MCF 10A (cell line): ENCODE measurements at places on chromosomes 2 and 18. TPM values are rescaled to one million over a fixed set of nuclear protein-coding genes. Genes with fewer than 3 reads are reported as not detected.
A peak's percentile ranks its signal among the peaks of the same experiment; 100 is the strongest.

- peaks cover 14% of the 10 kb centered on the region for H3K4me1 ChIP-seq
- DNase-seq: no peak
- H3K36me3 ChIP-seq: no peaks in the 10 kb centered on the region
- no peaks in the 10 kb centered on the region for H3K27me3 ChIP-seq
- no peak overlapping the region for H3K27ac ChIP-seq
Observed at GRCh38 chr2:30470426-30470825, 23.4 kb downstream of the LCLAT1 start.

SLC39A10 gene
- total RNA-seq: 47.8 and 59.8 TPM in 2 replicates

GRCh38 chr2:160377204-160377995, 116.2 kb downstream of the RBMS1 start:
- DNase-seq: no peak
- H3K27ac ChIP-seq: peak overlapping the region; percentile 85
- H3K4me1 ChIP-seq: peaks cover 70% of the 10 kb centered on the region
- peaks cover 11% of the 10 kb centered on the region for H3K36me3 ChIP-seq
- H3K27me3 ChIP-seq: no peaks in the 10 kb centered on the region

TP53I3 gene
- total RNA-seq: 81.8 and 99.8 TPM in 2 replicates

DNA sequence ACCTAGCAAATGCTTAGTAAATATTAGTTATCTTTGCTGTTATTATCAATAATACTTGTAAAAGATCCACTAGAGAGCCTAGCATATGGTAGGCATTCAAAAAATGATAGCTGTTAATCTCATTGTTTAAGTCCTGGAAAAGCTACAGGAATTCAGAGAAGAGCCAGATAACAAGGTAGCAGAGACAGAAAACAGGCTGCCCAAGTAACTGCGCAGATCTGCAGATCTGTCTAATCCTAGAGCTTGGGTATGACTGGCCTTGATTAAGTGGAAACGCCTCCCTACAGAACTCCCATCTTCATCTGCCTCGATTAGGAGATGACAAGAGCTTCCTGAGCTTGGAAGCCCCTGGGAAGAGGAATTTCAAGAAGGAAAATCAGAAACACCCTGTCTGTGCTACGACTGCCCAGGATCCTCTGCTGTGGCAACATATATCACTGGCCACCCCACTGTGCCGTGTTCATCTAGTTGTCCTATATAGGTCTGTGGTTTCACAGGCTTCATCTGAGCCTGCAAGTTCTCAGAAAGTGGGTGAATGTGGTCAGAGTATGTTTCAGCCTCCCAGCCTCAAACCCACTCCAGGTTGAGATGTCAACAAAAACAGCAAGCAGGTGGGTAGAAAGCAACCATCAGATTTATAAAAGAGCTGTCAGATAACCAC, 151.5 kb upstream of the PKDCC start:
- no peak overlapping the region for H3K27ac ChIP-seq
- H3K27me3 ChIP-seq: no peaks in the 10 kb centered on the region
- no peak for DNase-seq
- peaks cover 4% of the 10 kb centered on the region for H3K36me3 ChIP-seq

SPP2 gene
- not detected in 2 replicates for total RNA-seq

NEU4 gene
- total RNA-seq: not detected in 2 replicates

DNA sequence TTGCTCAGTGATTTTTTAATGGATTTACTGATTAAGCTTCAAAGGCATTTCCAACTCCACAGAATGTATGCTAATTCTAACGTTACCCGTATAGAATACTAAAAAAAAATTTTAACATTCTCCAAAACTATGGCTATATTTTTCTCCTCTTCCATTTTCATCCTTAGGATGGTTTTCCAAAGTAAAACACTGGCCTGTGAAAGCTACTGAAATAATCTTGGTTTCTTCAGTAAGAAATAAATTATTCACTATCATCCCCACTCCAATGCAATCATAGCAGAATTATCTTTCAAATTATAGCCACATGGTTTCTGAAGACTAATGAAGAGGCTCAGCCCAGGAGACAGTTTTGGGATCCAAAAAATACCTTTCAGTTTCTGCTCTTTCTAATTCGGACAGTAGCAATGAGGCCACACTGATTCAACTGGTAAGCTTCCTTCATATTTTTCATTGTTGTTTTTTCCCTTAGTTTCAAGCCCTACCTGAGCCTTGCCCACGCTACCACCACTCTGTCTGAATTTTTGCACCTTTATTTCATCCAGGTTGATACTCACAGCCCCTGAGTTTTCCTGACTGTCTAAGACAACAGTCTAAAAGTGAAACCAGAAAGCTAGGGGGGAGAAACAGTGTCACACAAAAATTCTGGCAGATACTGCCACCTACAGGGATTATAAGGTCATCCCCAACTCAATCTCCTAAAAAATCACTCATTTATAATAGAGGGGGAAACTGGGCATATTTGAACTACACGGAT, 887.9 kb downstream of the NRXN1 start:
- H3K27me3 ChIP-seq: peaks cover 15% of the 10 kb centered on the region
- DNase-seq: peak; percentile 63
- peak overlapping the region; percentile 68 for H3K27ac ChIP-seq
- peaks cover 18% of the 10 kb centered on the region for H3K4me1 ChIP-seq

- peaks cover 4% of the 10 kb centered on the region for H3K36me3 ChIP-seq
- no peaks in the 10 kb centered on the region for H3K27me3 ChIP-seq
- peak; percentile 55 for DNase-seq
- peak overlapping the region; percentile 13 for H3K4me3 ChIP-seq
Observed at GRCh38 chr2:216216951-216217903, 108.1 kb downstream of the XRCC5 start.

DNA sequence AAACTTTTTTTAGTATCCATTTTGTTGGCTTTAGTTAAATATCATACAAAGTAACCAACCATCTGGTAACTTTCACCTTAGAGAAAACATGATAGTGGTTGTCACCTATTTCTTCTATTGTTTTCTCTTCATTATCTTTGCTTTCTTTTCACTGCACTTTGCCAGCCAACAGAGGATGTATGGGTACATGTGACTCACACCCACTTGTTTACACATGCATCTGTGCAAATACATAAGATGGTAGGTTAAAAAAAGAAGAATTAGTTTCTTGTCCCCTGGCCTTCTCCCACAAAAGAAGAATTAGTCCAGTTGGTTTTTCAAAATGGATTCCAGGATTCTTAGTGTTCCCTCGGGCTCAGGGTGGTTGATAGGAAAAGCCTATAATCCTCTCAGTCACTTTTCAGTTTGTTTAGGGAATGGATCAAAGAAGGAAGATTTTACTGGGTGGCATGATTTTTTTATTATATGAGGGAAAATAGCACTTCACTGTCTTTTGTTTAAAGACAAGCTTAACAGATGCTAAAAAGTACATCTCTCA, 46.6 kb downstream of the CDK15 start:
- H3K4me1 ChIP-seq: peaks cover 17% of the 10 kb centered on the region
- no peak overlapping the region for H3K27ac ChIP-seq
- H3K4me3 ChIP-seq: no peak overlapping the region
- DNase-seq: peak; percentile 39

- no peaks in the 10 kb centered on the region for H3K4me1 ChIP-seq
- H3K27ac ChIP-seq: no peak overlapping the region
- H3K4me3 ChIP-seq: no peak overlapping the region
- H3K36me3 ChIP-seq: no peaks in the 10 kb centered on the region
Observed at GRCh38 chr2:18848646-18849045, 259.3 kb upstream of the NT5C1B start.

DNA sequence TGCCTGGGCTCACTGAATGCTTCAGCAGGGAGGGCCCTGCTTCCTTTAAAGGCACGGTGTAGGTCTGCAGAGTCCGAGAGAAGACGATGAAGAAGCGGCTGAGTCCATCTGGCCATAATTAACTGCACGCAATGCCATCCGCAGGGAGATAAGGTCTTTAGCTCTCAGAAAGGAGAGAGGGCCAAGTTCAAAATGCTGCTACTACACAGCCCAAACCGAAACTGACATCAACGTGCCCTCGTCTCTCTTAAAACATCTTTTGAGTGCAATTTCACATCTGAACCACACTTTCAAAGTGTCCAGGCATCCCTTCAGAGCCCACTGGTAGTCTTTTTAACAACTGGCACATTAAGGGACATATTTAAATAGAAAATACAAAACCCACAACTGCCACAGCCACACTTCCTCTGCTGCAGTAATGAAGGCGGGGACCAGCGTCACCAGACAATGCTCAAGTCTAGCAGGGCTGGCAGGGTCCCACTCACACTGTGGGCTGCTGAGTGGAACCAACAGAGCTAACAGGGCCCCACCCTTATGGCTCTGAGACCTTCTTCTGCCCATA, 35.8 kb downstream of the ST3GAL5 start:
- H3K36me3 ChIP-seq: no peaks in the 10 kb centered on the region
- H3K27ac ChIP-seq: no peak overlapping the region
- no peak overlapping the region for H3K4me3 ChIP-seq
- no peak for DNase-seq
- H3K4me1 ChIP-seq: no peaks in the 10 kb centered on the region

ASPRV1 gene
- total RNA-seq: 0.20 and 0.23 TPM in 2 replicates

DNA sequence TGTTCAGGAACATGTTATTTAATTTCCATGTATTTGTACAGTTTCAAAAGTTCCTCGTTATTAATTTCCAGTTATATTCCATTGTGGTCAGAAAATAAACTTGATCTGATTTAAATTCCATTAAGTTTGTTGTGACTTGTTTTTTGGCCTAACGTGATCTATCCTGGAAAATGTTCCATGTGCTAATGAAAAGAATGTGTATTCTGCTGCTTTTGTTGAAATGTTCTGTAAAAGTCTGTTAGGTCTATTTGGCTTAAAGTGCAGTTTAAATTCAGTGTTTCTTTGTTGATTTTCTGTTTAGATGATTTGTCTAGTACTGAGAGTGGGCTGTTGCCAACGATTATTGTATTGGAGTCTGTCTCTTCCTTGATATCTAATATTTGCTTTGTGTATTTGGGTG, 148.0 kb downstream of the UBR3 start:
- H3K27me3 ChIP-seq: no peaks in the 10 kb centered on the region
- no peak for DNase-seq
- H3K4me3 ChIP-seq: no peak overlapping the region
- H3K36me3 ChIP-seq: peaks cover 29% of the 10 kb centered on the region
- no peak overlapping the region for H3K27ac ChIP-seq

GRCh38 chr2:232838406-232838874, 31.6 kb upstream of the SNORC start:
- peak; percentile 22 for DNase-seq
- H3K4me3 ChIP-seq: no peak overlapping the region
- no peaks in the 10 kb centered on the region for H3K27me3 ChIP-seq
- peaks cover 32% of the 10 kb centered on the region for H3K4me1 ChIP-seq
- H3K36me3 ChIP-seq: peaks cover 86% of the 10 kb centered on the region

GRCh38 chr2:160918906-160919503, 241.2 kb upstream of the TANK start:
- H3K27me3 ChIP-seq: no peaks in the 10 kb centered on the region
- H3K4me1 ChIP-seq: no peaks in the 10 kb centered on the region
- H3K27ac ChIP-seq: no peak overlapping the region

- H3K36me3 ChIP-seq: no peaks in the 10 kb centered on the region
- H3K4me1 ChIP-seq: no peaks in the 10 kb centered on the region
- no peak overlapping the region for H3K27ac ChIP-seq
- DNase-seq: no peak
- no peak overlapping the region for H3K4me3 ChIP-seq
Observed at GRCh38 chr2:101435001-101435862, 39.7 kb downstream of the RFX8 start.

BCL2 gene
- total RNA-seq: 3.0 and 5.7 TPM in 2 replicates

- H3K27ac ChIP-seq: no peak overlapping the region
- no peaks in the 10 kb centered on the region for H3K36me3 ChIP-seq
- H3K4me1 ChIP-seq: no peaks in the 10 kb centered on the region
- DNase-seq: no peak
Observed at GRCh38 chr18:26135548-26135947, 1.9 kb downstream of the PSMA8 start.

- H3K36me3 ChIP-seq: no peaks in the 10 kb centered on the region
- peak overlapping the region; percentile 25 for H3K4me3 ChIP-seq
- H3K27me3 ChIP-seq: no peaks in the 10 kb centered on the region
- H3K4me1 ChIP-seq: peaks cover 41% of the 10 kb centered on the region
Observed at GRCh38 chr18:77127769-77128671, 4.6 kb downstream of the MBP start.

- H3K27ac ChIP-seq: no peak overlapping the region
- peaks cover 6% of the 10 kb centered on the region for H3K4me1 ChIP-seq
- H3K27me3 ChIP-seq: no peaks in the 10 kb centered on the region
- no peak for DNase-seq
Observed at GRCh38 chr2:236965021-236965840, 120.5 kb upstream of the COPS8 start.

- H3K4me1 ChIP-seq: peaks cover 15% of the 10 kb centered on the region
- no peak overlapping the region for H3K4me3 ChIP-seq
- peak; percentile 67 for DNase-seq
- no peak overlapping the region for H3K27ac ChIP-seq
Observed at GRCh38 chr2:234500394-234501006, 3.6 kb upstream of the ARL4C start.

- H3K4me3 ChIP-seq: no peak overlapping the region
- no peak overlapping the region for H3K27ac ChIP-seq
- DNase-seq: no peak
- peaks cover 9% of the 10 kb centered on the region for H3K4me1 ChIP-seq
- no peaks in the 10 kb centered on the region for H3K36me3 ChIP-seq
Observed at GRCh38 chr2:151637271-151637781, 97.0 kb downstream of the NEB start.

DNA sequence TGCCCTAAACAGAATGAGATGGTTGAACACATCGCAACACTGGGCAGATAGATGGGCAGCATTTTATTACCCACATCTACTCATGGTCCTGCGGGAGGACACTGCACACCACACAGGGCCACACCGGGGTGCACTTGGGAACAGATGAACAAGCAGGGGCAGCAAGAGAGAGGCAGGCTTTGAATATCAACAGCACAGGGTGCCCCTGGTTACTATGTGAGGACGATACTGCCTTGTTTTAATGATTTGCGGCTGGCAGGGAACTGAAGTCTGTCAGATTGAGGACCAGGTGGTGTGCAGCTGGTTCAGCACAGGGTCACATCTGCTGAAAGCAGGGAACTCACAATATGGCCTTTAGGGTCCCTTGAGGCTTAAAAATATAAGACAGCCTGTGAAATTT, 195.7 kb downstream of the PIEZO2 start:
- H3K27me3 ChIP-seq: no peaks in the 10 kb centered on the region
- peaks cover 15% of the 10 kb centered on the region for H3K4me1 ChIP-seq
- no peak for DNase-seq
- H3K4me3 ChIP-seq: no peak overlapping the region

TCF7L1 gene
- total RNA-seq: 0.81 and 1.1 TPM in 2 replicates

COL6A3 gene
- 0.19 and 0.61 TPM in 2 replicates for total RNA-seq

DNA sequence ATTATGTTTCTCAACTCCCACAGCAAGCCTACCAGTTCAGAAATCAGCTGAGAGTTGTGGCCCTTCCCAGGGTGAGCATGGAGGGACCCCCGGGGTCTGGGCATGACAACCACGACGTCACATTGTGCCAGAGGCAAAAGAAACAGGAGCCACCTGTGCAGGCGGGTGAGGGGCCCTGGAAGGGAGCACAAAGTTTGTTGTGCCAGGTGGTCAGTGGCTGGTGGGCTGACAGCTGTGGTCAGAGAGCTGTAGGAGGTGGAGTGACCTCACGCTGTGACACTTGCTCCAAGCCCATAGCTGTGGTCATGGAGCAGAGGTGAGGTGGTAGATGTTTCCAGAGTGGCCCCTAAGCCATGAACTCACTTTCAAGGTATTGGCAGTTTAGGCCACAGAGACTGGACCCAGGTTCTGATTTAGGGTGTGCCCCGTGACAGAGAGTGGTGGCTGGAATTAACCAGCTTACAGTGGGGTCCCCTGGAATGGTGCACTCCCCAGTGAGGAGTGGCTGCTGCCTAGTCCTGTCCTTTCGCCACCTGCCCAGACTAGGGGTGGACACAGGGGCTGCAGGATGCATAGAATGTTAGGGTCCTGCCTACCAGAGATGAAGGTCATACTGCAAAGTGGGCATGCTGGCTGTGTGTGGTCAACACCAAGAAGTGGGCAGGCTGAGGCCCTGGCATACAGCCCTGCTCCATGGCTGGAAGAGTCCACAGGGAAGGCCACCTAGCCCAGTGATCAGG, 136.4 kb downstream of the GLI2 start:
- no peaks in the 10 kb centered on the region for H3K27me3 ChIP-seq
- no peak overlapping the region for H3K27ac ChIP-seq
- peaks cover 2% of the 10 kb centered on the region for H3K4me1 ChIP-seq
- no peak overlapping the region for H3K4me3 ChIP-seq
- no peak for DNase-seq
- H3K36me3 ChIP-seq: peaks cover 5% of the 10 kb centered on the region
